Naive thymus-derived CD8-positive, alpha-beta T cell (primary cell): ENCODE measurements at places on chromosomes 4 and X.

DNA sequence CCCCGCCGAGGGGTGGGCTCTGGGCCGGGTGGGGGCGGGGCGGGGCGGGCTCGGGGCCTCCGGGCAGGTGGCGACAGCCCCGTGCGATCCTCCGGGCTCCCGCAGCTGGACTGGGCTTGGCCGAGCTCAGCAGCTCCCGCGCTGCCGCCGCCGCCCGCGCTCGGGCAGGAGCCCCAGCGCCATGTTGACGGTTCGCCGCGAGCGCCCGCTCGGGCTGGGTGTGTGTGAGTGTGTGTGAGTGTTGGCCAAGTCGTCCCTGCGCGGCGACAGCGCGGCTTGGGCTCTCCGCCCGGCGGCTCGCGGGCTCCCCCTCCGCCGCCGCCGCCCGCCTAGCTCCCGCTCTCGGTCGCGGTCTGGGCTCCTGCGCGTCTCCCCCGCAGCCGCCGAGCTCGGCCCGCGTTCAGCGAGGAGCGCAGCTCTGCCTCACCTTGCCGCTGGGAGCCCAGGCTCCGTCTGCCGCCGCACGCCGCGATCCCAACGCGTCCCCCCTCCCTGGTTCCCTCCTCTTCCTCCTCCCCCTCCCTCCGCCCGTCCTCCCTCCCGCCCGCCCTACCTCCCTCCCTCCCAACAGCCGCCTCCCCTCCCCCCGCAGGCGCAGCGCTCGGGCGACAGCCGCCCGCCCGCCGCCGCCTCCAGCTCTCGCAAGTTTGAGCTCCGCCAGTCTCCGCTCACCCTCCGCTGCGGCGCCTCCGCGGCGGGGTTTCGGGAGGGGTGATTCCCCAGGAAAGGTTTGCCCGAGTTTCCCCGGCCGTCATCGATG lies at the start of gene BCOR:
Gene BCOR (minus strand): TSS at position 455 of the 760 bp plus-strand sequence. CDS start 20,029 bp downstream, outside the sequence.
- peak; percentile 62 for DNase-seq

GRCh38 chr4:30760551-30760950 lies 40.4 kb downstream of the PCDH7 start:
- no peak for DNase-seq

DNA sequence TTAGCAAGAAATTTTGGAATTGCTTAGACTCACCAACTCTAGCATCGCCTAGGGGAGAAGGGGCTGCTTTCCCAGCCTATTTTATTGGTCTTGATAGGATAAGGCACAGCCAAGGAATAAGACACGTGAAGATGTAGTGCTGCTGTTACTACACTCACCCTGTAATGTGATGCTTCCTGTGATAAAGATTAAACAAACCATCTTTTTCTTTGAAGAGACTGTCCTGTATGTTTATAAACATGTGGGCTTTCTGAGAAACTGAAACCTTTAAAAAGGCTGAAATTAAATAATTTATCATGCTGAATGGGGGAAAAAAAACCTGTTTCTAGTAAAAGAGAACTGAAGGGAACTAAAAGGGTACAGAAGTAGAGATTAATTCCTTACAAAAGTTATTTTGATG lies 13.2 kb downstream of the TAPT1 start:
- DNase-seq, result no peak

DNA sequence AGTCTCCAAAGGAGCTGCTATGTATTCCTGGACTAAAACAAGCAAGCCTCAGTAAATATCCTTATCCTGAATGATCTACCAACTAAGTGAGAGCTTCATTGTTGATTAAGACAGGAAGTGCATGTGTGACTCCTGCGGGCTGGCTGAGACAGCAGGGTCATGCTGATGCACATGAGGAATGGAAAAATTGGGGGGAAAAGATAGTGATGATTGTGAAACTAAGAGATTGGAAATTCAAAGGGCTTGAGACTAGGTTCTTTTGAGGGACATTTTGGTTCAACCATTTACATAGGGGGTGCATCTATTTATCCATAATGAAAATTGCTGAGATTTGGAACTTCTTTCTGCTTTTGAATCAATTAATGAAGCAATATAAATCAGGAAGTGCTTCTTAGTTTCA lies 61.1 kb upstream of the C1QTNF7 start:
- DNase-seq, result no peak

- no peak for DNase-seq
Measured at GRCh38 chr4:129037093-129037492, 56.2 kb downstream of the SCLT1 start.

DNA sequence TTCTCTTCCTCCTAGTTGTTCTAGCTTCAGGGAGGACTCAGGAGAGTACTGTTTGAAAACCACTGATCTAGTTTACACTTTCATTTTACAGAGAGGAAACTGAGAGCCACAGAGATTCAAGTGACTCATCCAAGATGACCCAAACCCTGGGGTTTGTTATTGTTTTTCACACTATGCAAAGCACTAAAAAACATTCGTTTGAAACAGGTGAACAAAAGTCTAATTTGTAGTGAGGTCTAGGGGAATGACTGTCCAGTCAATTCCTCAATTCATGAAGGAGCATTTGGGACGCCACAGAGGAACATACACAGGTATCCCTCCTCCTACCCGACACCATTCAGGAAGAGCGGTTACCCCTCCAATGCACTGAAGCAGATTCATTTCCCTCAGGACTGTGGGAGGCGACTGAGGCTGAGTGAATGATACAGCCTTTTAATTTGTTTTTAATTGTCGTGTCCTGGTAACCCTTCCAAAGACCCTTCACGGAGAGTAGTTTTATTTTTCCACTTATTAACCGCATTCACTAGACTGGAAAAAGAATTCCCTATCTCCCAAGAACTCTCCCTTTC lies 30.3 kb downstream of the TLR10 start:
- DNase-seq, result no peak

- DNase-seq, result no peak
Measured at GRCh38 chr4:102454981-102455685, 46.0 kb upstream of the NFKB1 start.

- DNase-seq, result no peak
Measured at GRCh38 chr4:88195328-88196012, 37.0 kb upstream of the ABCG2 start.

- DNase-seq, result peak; percentile 4
Measured at GRCh38 chrX:56232221-56233082, at the start of gene KLF8. TSS of gene KLF8 (plus strand) at chrX:56232356. CDS start at chrX:56233335, 979 bp downstream.

DNA sequence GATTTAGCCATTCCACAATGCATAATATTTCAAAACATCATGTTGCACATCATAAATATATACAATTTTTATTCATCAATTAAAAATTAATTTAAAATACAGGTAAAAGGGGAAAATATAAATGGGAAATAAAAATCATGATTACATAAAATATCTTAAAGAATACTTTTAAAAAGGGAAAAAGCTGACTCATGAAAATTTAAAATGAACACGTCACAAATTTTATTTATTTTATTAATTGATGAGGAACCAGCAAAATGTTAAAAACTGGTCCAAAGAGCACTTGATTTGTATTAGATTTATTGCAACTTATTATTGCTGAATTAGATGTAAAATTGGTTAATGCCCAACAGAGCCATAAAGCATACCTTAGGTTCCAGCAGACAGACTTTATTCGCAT lies 78.5 kb upstream of the ANK2 start:
- no peak for DNase-seq

DNA sequence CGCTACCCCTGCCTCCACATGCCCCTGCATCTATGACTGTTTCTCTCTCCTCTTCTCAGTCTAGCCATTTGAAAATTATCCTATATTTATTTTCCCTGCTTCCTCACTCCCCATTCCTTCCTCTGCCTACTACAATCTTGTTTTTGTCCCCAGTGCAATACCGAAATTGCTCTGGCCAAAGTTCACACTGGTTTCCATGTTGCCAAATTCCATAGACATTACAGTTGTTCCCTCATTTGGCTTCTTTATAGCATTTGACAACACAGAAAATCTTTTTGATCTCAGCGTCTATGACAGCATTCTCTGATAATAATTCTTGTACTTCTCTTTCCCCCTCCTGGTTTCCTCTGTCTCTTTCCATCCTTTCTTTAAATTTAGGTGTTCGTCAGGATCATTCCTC lies 99.4 kb downstream of the GPR82 start:
- no peak for DNase-seq

GRCh38 chr4:10226756-10227155 lies 110.2 kb upstream of the WDR1 start:
- no peak for DNase-seq

GRCh38 chr4:47359891-47360290 lies 103.6 kb downstream of the COMMD8 start:
- DNase-seq, result no peak

DNA sequence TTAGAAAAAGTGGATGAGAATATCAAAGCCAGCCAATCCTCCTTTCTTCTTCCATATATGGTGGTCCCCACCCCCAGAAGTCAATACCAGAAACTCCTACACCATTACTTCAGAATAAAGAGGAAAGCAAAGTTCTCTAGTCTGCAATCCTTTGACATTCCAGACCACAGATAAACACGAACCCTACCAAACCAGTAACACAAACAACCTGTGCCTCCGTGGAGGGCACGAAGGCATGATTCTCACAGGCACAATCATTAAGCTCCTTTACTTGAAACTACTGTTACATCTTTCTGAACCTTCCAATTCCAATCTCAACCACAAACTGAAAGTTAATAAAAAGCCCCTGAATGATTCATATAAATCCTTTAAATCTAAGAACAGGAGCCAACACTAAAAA lies 16.3 kb downstream of the MAML3 start:
- no peak for DNase-seq

- no peak for DNase-seq
Measured at GRCh38 chr4:168908093-168908492, 102.0 kb downstream of the CBR4 start.

- no peak for DNase-seq
Measured at GRCh38 chr4:34043131-34043530, 2201.2 kb downstream of the ARAP2 start.

DNA sequence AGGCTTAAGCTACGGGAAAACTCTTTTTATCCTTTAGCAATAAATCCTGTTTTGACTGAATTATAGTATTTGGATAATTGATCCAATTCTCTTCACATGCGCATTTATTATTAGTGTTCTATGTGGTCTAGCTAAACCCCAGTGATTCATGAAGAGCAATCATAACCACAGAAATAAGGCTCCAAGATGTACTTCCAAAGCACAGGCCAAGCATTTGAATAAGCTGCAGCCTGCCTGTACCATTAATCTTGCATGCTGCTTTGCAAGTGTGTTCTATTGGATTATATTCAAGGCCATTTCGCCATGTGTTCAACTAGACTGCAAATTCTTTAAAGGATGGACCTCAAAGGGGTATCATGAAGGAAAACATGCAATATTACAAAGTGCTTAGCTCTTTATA lies 385.2 kb upstream of the FAT1 start:
- no peak for DNase-seq

DNA sequence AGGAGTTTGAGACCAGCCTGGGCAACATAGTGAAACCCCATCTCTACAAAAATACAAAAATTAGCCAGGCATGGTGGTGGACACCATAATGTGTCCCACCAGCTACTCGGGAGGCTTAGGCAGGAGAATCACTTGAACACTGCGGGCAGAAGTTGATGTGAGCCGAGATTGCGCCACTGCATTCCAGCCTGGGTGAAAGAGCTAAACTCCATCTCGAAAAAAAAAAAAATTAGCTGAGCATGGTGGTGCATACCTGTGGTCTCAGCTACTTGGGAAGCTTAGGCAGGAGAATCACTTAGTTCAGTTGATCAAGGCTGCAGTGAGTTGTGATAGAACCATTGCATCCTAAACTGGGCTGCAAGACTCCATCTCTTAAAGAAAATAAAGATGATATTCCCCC lies 91.2 kb downstream of the PLS3 start:
- no peak for DNase-seq

- DNase-seq, result no peak
Measured at GRCh38 chrX:8413279-8413678, 51.4 kb upstream of the VCX3B start.

DNA sequence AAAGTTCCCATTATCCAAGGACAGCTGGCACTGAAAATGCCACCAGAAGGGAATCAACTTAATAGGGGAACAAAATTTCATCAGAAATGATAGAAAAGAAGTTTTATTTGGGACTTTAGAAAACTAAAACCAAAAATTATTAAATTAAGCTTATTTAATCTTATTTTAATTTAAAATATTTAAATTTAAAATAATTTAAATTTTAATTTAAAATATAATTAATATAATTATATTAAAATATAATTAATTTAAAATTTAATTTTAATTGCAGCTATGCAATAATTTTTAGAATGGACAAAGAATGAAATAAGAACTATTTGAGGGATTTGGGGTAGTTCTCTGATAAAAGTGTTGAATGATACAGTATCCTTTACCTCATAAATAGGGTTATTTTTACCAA lies 10.2 kb upstream of the VAMP7 start:
- DNase-seq, result no peak

GRCh38 chr4:156662921-156663320 lies 308.7 kb downstream of the PDGFC start:
- DNase-seq, result no peak

DNA sequence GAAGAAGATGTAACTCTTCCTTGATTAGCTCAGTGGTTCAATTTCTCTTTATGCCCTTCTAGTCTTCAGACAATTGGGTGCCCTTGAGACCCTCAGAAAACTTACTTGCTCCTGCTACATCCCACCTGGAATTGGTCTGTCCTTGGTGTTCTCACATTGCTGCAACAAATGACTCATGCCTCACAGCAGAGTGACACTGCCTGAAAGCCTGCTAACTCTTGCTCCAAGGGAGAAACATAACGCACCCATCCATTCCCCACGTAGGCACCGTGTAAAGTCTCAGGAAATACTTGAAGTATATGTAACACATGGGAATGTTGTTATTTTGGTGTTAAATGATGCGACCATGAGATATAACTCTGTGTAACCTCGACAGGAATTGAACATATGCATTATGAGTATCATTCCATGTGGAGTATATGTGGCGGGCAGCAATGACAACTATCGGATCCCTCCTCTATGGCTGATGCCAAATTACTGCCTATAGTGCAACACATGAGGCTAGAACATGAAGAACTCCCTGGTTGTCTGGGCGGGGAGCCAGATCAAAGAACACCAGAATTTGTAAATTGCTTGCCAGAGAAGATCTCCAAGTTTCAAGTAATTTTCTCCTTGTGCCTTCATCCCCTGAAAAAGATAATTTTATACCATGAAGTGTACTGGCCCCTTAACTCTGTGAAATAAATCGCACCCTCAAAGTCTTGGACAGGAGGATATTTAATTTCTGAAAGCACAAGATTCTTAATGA lies 231.3 kb upstream of the STK26 start:
- no peak for DNase-seq

- DNase-seq, result no peak
Measured at GRCh38 chr4:152304220-152304619, 231.7 kb downstream of the FBXW7 start.

DNA sequence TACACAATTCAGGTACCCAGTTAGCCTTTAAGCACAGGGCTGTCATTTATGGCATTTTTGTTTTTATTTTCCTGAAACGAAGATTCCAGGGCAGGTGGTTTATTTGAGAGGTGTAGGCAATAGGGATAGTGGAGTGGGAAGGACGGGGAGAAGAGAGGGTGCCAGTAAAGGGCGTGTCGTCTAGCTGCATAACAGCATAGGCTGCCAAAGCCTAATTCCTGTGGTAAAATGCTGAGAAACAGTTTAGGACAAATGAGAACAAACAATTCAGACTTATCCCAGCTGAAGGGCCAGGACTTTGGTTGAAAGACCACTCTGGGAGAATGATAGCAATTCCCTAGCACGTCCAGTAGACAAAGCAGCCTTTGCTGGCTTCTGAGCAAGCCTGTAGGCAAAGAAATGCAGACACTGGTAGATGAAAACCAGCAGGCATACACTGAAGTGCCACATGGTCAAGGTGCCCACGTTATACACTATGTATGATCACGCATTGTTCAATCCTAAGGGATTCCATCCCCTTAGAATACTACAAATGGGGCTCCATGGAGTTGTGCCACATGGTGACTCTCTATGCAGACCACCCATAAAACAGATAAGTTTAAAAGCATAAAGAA lies 70.6 kb downstream of the PKD2 start:
- DNase-seq, result no peak

GRCh38 chrX:17778997-17779396 lies 41.7 kb downstream of the SCML1 start:
- no peak for DNase-seq
